Activated T-helper 1 cell treated with anti-CD3 and anti-CD28 coated beads, Interleukin-12 subunit alpha, Interleukin-12 subunit beta, Interleukin-2, Interleukin-4 antibody, amounts not matched to agents 30 ng/mL and 10 ng/mL and 1 ng/mL, durations not matched to agents 14 hours and 24 hours and 36 hours (primary cell): ENCODE measurements at places on chromosomes 7 and 10. TPM values are rescaled to one million over a fixed set of nuclear protein-coding genes. Genes with fewer than 3 reads are reported as not detected.

- no peaks in the 10 kb centered on the region for H3K27me3 ChIP-seq
- no peak overlapping the region for H3K4me3 ChIP-seq
- H3K27ac ChIP-seq, result no peak overlapping the region
- H3K4me1 ChIP-seq, result peaks cover 11% of the 10 kb centered on the region
- H3K36me3 ChIP-seq, result peaks cover 37% of the 10 kb centered on the region
Measured at GRCh38 chr7:149432121-149432691, 28.7 kb downstream of the ZNF777 start.

The RNF148 gene
- not detected in 2 replicates for total RNA-seq

The ZMIZ2 gene
- total RNA-seq, result 123 and 129 TPM in 2 replicates

The CYP2C19 gene
- total RNA-seq, result not detected in 2 replicates

The GNAI1 gene
- 5.3 and 6.0 TPM in 2 replicates for total RNA-seq

DNA sequence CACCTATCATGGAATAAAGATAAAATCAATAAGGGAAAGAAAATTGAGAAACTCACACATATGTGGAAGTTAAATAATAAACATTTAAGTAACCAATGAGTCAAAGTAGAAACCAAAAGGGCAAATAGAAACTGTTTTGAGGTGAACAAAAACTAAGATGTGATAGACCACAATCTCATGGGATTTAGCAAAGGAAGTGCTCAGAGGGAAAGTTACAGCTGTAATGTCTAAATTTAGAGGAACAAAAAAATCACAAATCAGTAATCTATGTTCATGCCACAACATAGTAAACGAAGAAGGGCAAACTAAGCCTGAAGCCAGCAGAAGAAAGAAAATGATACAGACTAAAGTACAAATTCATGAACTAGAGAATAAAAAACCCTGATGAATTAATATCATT, 16.3 kb downstream of the CYP3A4 start:
- H3K36me3 ChIP-seq, result no peaks in the 10 kb centered on the region
- no peak overlapping the region for H3K27ac ChIP-seq
- H3K4me3 ChIP-seq, result no peak overlapping the region
- DNase-seq, result no peak
- H3K27me3 ChIP-seq, result peaks cover 22% of the 10 kb centered on the region

GRCh38 chr7:133491201-133491691, 238.4 kb downstream of the EXOC4 start:
- no peak for DNase-seq
- peak overlapping the region; percentile 60 for H3K27ac ChIP-seq
- no peak overlapping the region for H3K4me3 ChIP-seq
- peaks cover 4% of the 10 kb centered on the region for H3K36me3 ChIP-seq

The DUS4L gene
- total RNA-seq, result 11.8 and 13.5 TPM in 2 replicates

DNA sequence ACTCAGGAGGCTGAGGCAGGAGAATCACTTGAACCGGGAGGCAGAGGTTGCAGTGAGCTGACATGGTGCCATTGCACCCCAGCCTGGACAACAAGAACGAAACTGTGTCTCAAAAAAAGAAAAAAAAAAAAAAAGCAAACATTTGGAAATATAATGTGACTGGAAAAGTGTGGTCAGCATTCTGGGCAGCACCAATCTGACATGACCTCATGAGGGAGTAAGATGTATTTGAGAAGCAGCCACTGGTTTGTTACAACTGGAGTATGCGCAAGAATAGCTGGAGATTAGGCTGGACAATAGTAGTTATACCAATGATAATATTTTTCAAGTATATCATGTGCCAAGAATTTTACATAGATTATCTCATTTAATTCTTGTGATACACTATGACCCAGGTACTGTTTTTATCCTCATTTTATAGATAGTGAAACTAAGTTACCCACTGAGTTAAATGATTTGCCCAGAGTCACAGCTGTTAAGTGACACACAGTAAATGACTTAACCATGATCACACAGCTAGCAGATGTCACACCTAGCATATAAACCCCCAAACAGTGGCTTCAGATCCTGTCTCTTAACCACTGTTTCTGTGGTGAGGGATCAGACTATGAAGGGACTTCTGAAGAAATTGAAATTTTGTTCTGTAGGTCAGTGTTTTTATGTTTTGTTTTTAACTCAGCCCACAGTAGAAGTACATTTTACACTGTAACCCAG, 11.1 kb downstream of the MCU start:
- no peak for DNase-seq
- H3K4me1 ChIP-seq, result peaks cover 20% of the 10 kb centered on the region
- H3K27me3 ChIP-seq, result peaks cover under 1% of the 10 kb centered on the region
- no peak overlapping the region for H3K27ac ChIP-seq

DNA sequence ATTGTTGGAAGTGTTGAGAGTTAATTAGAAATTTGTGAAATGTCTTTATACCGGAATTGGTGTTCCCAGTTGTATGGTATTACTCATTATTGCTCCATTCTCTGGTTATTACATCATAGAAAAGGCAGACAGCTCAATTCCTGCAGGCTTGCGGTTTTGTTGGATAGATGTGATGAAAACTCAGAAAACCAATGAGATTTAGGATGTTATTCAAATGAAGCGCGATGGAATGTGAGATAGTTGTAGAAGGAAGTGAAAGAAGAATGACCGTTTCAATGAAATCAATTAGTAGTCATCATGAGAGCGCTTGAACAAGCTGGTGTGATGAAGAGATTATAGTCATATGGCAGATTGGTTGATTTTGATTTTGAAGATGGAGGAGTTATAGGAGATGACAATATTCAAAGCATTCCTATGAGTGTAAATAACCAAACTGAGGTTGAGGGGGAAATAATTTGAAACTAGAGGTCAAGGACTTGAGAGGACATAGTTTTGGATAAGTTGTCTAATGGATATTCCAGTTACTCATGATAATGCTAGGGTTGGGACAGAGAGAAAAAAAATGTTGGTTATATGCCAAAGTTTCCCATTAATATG, 991.5 kb downstream of the NRG3 start:
- no peaks in the 10 kb centered on the region for H3K4me1 ChIP-seq
- no peaks in the 10 kb centered on the region for H3K27me3 ChIP-seq
- H3K27ac ChIP-seq, result no peak overlapping the region
- no peak for DNase-seq

DNA sequence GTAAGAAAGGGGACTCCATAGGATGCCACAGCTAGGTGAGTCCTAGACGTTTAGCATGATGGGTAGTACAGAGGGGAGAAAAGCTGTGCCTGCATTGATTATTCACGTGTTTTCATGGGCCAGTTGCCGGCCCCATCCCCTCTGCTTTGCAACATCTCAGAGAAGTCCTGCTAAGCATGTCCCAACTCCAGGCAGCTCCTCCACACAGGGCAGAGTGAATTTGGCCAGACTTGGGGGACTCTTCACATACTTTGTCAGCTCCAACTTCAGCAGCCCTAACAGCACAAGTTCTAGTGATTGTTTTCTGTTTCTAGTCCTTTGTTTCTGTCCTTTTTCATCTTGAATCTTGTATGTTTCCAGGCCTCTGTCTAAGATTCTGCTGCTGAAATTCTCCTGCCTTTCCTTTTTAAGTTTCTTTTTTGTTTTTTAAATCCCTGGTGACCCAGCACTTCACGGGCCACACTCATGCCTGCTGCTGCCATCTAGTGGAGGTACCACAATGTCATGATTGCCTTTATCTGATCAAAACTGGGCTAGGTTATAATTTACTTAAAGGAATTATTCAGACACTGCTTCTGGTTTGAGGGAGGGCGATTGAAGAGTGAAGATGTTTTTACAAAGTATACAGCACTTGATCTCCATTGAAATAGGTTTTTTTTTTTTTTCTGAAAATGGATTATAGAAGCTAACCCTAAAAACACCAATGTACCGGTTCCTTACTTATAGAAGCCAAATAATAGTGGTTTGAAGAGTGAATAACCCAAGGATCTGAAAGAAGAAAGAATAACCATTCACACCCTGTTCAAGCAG, 276.9 kb downstream of the CSTF2T start:
- peaks cover 8% of the 10 kb centered on the region for H3K27me3 ChIP-seq
- no peaks in the 10 kb centered on the region for H3K36me3 ChIP-seq
- peak; percentile 3 for DNase-seq
- no peak overlapping the region for H3K4me3 ChIP-seq
- H3K4me1 ChIP-seq, result no peaks in the 10 kb centered on the region

GRCh38 chr10:17151716-17152115, 22.1 kb upstream of the CUBN start:
- no peak overlapping the region for H3K4me3 ChIP-seq
- no peak overlapping the region for H3K27ac ChIP-seq
- peaks cover 3% of the 10 kb centered on the region for H3K36me3 ChIP-seq
- no peaks in the 10 kb centered on the region for H3K27me3 ChIP-seq

- H3K4me3 ChIP-seq, result no peak overlapping the region
Measured at GRCh38 chr10:114278884-114279191, 39.8 kb downstream of the VWA2 start.

DNA sequence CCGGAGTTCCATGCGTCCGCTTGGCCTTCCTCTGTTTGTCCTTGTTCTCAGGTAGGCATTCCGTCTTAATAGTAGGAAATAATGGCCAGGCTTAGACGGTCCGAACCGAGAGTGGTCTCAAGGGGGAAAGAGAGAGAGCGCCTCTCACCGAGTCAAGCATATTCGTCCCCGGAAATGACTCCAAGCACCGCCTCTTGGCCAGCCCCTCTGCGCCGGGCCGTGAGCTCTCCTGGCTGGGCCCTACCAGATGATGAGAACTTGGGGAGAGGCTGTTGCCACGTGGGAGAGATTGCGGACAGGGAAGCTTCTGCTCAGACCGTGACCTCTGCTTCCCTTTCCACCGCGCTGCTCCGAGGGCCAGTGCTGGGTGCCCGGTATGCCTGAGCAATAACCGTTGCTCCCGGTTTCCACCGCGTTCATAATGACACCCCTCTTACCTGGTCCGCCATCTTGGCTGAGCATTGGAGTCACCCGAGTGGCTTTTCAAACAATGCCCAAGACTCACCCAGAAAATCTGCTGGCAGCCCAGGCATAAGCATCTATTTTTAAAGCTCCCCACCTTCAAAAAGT, 251.1 kb upstream of the SHH start:
- no peaks in the 10 kb centered on the region for H3K36me3 ChIP-seq
- H3K4me1 ChIP-seq, result no peaks in the 10 kb centered on the region
- DNase-seq, result no peak

DNA sequence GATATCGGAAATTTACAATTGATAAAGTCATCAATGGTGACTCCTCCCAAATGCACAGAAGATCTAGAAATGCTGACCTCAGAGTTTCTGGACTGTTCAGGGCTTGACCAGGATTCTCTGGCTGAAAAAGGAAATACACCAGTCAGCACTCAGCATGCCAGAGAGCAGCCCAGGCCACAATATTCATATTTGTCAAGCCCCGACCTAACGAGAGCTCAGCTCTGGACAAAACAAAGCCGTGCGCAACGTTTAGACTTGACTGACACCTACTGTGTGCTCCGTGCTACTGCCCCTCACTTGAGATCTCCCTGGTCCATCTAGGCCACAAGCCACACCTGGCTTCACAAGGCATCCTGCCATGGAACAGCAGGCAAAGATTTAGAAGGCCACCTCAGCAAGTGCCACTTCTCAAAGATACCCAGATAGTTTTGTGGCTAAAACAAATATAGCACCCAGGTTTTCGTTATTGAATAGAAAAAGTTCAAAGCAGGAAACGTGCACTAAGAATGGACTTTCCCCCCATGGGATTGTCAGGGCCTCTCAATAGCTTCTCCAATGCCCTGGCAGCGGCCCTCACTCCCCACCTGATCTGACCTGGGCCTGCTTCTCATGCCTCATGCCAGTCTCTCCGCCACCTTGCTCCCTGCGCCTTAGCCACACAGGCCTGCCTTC, 218.3 kb downstream of the FAM107B start:
- peaks cover 48% of the 10 kb centered on the region for H3K36me3 ChIP-seq
- H3K27me3 ChIP-seq, result peaks cover 1% of the 10 kb centered on the region
- DNase-seq, result no peak
- H3K4me3 ChIP-seq, result peak overlapping the region; percentile 8
- H3K4me1 ChIP-seq, result peaks cover 94% of the 10 kb centered on the region
- peak overlapping the region; percentile 88 for H3K27ac ChIP-seq

The PRSS37 gene
- not detected in 2 replicates for total RNA-seq

The NPY gene
- total RNA-seq, result not detected in 2 replicates

GRCh38 chr10:103512166-103512565, 18.7 kb downstream of the NEURL1 start:
- no peak for DNase-seq
- H3K4me1 ChIP-seq, result peaks cover 22% of the 10 kb centered on the region
- peaks cover 25% of the 10 kb centered on the region for H3K27me3 ChIP-seq
- no peak overlapping the region for H3K27ac ChIP-seq

The MTURN gene
- 3.9 and 4.3 TPM in 2 replicates for total RNA-seq

- H3K4me3 ChIP-seq, result no peak overlapping the region
- H3K27me3 ChIP-seq, result no peaks in the 10 kb centered on the region
- no peaks in the 10 kb centered on the region for H3K36me3 ChIP-seq
- DNase-seq, result no peak
- peaks cover 37% of the 10 kb centered on the region for H3K4me1 ChIP-seq
Measured at GRCh38 chr7:106075937-106076336, 36.2 kb downstream of the SYPL1 start.

- peaks cover 2% of the 10 kb centered on the region for H3K27me3 ChIP-seq
- H3K27ac ChIP-seq, result no peak overlapping the region
- no peak overlapping the region for H3K4me3 ChIP-seq
- peaks cover 28% of the 10 kb centered on the region for H3K4me1 ChIP-seq
- peaks cover 3% of the 10 kb centered on the region for H3K36me3 ChIP-seq
Measured at GRCh38 chr7:148921189-148921588, 37.1 kb upstream of the EZH2 start.

- DNase-seq, result no peak
- H3K27ac ChIP-seq, result no peak overlapping the region
- peaks cover 30% of the 10 kb centered on the region for H3K36me3 ChIP-seq
- no peak overlapping the region for H3K4me3 ChIP-seq
Measured at GRCh38 chr7:21345361-21345760, 82.5 kb upstream of the SP4 start.

GRCh38 chr7:138606236-138606635, 94.9 kb downstream of the SVOPL start:
- no peak for DNase-seq
- no peaks in the 10 kb centered on the region for H3K27me3 ChIP-seq
- H3K36me3 ChIP-seq, result no peaks in the 10 kb centered on the region

DNA sequence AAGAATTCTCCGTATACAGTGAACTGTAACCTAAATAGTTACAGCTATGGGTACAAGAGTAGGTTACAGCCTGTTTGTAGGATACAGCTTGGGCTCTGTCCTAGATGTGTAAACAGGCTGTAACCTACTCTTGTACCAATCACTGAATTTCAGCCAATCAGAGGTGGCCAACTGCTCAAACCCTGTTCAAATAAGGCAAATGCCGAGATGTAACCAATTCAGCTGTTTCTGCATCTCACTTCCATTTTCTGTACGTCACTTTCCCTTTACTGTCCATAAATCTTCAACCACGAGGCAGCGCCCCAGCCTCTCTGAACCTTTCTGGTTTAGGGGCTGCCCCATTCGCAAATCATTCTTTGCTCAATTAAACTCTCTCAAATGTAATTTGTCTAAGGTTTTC, 8.3 kb upstream of the MMP21 start:
- DNase-seq, result no peak
- no peaks in the 10 kb centered on the region for H3K36me3 ChIP-seq
- H3K27ac ChIP-seq, result no peak overlapping the region
- no peak overlapping the region for H3K4me3 ChIP-seq
